ENCODE measurements at places on chromosomes 5 and 9.
A peak's percentile ranks its signal among the peaks of the same experiment; 100 is the strongest.

DNA sequence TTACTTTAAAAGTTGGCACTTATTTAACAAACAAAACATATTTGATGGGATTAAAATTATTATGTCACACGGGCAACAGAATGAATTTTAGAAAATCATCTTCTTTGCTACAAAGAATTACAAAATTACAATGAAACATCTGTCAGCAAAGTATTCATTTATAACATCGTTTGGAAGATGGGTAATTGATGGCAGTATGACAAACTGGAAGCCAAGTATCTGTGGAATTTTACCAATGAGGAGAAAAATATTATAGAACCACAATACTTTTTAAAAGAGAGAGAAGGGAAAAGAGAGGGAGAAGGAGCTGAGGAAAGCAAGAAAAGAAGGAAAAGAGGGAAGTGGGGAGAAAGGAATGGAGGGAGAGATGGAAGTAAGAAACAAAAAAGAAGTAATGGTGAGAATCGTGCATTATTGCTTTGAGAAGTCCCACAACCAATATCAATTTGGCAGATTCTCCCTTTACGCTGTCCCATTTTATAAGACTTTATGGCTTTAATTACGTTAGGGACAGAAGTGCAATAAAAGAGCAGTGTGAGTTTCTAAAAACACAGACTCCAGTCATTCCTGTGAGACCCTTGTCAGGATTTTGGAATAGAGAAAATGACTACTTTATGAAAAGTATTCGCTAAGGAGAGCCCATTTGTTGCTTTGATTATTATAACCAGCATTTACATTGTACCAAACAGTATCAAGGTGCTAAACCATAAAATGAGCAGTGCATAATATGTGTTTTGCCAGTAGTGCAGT lies 76.7 kb downstream of the LURAP1L start:
- no peak for DNase-seq

DNA sequence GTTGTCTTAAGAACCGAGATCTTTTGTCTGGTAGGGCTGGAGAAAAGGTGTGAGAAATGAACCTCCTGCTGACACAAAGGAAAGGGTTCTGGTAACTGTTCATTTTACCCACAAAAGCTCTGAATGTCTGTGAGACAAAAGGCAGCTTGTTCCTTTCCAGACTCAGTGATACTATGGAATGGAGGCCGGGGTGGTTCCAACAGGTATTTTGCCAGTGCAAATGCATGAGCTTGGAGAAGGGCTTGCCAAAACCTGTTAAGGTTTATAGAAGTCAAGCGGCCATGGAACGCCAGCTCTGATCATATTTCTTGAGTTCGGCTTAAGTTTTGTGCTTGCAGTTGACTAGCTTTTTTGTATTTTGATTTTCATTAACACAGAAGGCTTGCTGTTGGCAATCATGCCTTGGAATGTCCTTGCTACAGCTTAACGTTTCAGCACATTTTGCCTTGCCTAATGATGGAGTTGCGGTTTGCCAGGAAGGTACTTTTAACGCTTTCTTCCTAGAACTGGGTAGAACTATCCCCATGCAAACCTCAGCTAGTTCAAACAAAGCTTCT lies 328.6 kb downstream of the PIK3R1 start:
- DNase-seq, result no peak

GRCh38 chr9:134221273-134222017 lies 57.1 kb upstream of the RNU6ATAC start:
- DNase-seq, result no peak

- no peak for DNase-seq
Observed at GRCh38 chr5:156647034-156647451, 203.1 kb upstream of the PPP1R2B start.

GRCh38 chr5:136067422-136067821 lies 38.6 kb downstream of the TGFBI start:
- no peak for DNase-seq

GRCh38 chr9:5958273-5958672 lies 57.2 kb downstream of the RANBP6 start:
- no peak for DNase-seq

DNA sequence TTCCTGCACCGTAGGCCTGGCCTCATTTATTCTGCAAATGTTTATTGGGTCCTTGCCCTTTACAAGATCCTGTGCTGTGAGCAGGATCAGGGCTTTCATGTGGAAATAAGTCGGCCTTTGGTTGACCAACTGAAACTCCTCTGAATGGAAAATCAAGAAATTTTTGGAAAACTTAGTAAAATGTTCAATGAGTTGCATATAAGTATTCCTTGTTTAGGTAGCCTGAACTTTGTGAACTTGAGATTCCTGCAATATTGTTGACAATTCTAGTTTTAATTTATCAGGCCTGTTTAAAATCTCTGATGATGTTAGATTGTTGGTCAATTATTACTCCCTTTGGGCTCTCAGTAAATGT lies 1.1 kb downstream of the MAML1 start:
- DNase-seq, result no peak

DNA sequence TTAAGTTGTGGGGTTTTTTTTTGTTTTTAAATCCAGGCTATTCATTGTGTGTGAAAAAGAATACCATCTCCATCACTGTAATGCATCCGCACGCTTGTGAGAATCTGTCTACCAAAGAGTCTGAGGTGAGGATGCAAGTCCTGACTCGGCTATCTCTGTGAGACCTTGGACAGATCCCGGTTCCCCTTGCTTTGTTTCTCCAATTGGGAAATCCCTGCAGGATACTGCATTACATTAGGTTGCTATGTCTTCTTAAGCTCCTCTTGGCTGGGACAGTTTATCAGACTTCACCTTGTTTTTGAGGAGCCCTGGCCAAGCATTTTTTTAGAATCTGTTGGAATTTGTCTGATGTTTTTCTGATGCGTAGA lies 46.8 kb downstream of the GALNT10 start:
- DNase-seq, result no peak

DNA sequence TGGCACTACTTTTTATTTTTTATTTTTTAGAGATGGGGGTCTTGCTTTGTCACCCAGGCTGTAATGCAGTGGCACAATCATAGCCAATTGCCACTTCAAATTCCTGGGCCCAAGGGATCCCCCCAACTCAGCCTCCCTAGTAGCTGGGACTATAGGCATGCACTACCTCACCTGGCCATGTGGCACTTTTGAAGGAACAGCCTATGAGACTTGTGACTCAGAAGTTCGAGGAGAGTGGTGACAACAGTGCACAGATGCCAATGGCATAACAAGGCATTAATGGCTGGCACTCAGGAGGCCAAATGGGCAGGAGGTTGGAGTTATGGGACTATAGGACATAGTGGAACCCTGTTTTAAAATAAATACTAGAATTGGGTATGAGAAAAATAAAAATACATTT lies 33.7 kb downstream of the ANKRD31 start:
- DNase-seq, result no peak

DNA sequence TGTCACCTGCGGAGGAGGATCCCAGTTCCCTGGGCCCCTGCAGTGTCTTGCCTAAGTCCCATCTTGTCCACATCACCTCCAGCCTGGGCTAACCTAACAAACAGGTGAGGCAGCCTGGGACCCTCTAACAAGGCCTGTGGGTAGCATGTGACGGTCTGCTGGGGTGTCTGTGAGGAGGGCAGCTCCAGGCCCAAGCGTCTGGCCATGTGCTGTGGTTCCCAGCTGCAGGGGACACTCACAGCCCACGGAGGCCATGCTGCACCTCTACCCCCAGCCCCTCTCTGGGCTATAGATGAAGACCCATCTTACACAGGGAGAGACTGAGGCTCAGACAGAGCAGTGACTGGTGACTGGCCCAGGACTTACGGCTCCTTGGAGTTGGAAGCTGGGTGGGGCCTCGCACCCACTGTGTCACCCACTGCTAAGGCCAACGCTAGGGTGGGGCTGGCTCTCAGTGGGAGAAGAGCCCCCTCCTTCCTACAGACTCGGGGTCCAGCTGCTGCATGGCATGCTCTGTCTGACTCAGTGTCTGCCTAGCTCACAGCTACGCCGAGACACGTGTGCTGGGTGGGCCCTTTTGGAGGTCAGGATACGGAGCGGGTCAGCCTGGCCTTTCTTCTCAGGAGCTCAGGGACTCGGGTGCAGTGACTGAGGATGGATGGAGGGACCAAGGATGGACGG lies 40.8 kb upstream of the RNF130 start:
- DNase-seq, result no peak

DNA sequence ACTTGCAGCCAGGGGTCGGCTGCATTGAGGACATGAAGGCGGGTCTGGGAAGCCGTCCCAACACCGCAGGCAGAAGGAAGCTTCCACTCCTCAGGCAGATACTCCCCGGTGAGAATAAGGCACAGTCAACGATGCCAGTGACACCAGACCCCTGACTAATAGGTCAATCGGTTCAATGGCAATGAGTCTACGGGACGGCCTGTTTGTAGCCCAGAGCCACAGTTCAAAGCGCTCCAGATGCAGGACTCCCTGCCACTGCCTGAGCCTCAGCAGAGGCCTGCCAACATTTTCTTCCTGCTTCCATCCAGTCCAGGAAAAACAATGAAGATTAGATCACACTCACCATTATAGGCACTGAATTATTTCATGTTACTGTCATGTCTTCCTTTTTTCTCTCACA lies 84.5 kb upstream of the SIMC1 start:
- DNase-seq, result no peak

DNA sequence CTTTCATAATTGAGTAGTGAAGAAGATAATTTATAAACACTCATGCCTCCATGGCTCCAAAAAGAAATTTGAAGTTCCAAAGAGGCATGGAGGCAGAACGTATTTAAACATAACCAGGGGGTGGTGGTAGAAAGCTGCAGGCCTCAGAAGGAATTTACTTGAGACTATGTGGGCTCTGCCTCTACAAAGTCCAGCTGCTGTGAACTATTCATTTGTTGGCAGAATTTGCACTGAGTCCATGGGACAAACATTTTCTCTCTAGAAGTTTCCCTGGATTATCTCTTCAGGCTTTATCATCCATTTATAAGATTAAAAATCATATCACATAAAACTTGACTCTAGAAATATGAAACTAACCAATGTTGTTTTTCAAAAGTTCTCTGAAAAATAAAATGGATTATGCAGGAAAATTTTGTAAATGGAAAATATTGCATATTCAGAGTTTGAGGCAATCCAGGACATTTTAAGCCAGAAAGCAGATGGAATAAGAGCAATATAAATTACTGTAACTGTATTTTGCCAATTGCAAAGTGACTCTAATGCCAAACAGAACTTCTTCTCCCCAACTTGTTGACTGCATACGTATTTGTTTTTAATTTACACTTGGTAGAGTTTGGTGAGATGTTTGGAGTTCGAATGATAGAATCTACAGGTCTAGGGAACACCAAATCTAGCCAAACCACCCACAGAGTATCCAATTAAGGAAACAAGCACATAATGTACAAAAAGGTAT lies 258.2 kb downstream of the ENC1 start:
- no peak for DNase-seq

DNA sequence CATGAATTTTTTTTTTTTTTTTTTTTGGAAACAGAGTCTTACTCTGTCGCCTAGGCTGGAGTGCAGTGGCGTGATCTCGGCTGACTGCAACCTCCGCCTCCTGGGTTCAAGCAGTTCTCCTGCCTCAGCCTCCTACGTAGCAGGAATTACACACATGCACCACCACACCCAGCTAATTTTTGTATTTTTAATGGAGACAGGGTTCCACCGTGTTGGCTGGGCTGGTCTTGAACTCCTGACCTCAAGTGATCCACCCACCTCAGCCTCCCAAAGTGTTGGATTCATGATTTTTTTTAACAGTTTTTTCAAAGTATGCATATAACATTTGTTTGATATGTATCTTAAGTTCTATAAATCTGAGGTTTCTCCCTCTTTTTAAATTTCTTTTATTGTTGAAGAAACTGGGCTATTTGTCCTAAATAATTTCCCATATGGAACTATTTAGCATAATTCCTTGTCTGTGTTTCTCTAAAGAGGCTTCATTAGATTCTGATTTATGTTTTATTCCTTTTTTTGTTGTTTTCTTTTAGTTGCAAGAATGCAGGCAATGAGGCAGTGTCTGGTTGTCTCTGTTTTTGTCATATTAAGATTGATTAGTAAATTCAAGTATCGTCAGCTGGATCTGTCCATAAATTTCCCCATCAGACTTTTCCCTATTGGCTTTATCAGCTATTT lies 16.4 kb downstream of the RARS1 start:
- no peak for DNase-seq

DNA sequence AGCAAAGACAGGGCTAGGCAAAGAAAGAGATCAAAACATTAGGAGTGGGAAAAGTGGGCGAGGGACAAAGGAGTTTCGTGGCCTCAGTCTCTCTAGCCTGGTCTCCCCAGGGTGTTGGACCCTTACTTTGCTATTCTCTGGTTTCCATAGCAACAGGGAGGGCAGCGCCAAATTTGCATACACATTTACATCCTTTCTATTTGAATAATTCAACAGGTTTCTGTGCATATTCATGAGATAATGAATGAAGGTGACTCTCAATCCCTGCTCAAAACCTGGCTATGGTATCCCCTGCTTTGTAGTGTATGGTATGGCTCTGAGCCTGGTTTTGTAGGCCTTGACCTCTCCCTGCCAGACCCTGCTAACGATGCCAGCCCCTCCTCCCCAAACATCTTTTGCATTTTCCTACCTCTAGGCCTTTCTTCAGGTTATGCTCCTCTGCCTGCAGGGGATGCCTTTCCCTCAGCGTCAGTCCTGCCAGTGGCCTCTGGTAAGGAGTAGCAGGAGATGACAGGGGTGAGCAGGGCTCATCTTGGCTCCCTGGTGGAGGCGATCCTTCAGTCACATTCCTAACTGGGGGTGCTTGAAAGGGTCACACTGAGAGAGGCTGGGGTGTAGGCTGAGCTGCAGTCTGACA lies 9.8 kb downstream of the RPP25L start:
- no peak for DNase-seq

GRCh38 chr9:92983984-92984589 lies 36.8 kb downstream of the FGD3 start:
- peak; percentile 42 for DNase-seq

DNA sequence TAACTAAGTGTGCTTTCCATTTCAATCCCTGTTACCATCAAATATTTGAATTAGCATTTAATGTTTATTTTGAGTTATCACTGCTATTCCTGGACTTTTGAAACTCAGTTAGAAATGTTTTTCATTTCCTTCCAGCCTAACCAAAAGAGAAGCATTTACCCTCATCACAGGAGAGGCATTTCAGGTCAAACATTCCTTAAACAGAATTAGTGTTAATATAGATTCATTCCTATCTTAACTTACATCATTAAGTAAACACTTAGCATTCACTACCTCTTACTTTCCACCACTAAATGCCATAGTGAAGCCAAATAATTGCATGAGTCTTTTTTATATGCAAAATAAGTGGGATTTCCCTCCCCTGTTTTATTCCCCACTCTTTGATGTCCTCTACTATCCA lies 136.6 kb upstream of the OR13F1 start:
- no peak for DNase-seq

GRCh38 chr5:168699002-168699401 lies 119.8 kb upstream of the PANK3 start:
- DNase-seq, result no peak

GRCh38 chr5:2507611-2508010 lies 243.9 kb downstream of the IRX2 start:
- no peak for DNase-seq

Data from stimulated activated CD4-positive, alpha-beta T cell treated with anti-CD3 and anti-CD28 coated beads, Interleukin-15, amount 100 ng/mL, for 24 hours (primary cell).